Dermis microvascular lymphatic vessel endothelial cell (primary cell): ENCODE measurements at places on chromosomes 11 and 22. TPM values are rescaled to one million over a fixed set of nuclear protein-coding genes. Genes with fewer than 3 reads are reported as not detected.

- no peak for DNase-seq
Measured at GRCh38 chr22:32701034-32701433, 100.5 kb upstream of the TIMP3 start.

DNA sequence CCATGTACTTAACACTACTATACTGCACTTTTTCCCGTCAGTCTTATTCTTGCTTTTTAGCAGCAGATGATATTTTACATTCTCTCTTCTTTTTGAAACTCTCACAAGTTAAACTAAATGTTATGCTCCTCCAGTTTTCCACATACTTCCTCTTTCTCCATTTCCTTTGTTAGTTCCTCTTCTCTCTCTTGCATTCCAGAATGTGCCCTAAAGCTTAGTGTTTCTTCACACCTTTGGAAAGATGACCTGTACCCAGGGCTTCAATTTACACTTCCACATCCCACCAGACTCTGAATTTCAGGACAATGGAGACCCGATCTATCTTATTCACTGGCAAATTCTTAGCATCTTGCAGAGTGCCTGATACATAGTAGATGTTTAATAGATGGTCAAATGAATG lies 51.8 kb downstream of the APIP start:
- DNase-seq: no peak

DNA sequence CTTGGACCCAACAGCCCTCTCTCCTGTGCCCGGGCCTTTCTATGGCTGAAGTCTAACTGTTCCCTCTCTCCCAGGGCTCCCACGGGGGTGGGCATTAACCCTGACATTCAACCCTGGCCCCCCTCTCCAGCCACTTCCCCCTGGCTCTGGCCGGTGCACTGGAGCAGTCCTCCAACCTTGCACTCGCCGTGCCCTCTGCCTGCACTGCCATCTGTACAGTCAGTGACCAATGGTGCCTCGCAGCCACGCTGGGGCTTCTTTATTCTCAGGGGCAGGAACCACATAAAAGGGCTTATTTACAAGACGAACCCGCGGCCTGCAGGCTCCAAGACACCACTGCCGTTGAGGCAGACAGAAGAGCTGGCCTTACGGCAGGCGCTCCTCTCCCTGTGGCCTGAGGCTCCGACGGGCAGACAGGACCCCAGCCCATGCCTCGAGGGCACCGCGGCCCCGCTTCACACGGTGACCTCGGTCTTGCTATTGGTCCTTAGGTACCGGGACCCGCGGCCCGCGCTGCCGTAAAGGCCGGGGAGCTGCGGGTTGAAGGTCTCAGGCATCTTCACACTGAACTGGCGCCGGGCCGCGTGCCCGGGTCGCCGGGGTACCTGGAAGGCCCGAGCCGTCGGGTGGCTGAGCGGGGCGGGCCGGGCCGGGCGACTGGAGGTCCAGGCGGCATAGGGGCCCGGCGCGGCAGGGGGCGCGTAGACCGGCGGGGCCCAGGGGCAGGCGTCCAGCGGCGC lies 5.4 kb downstream of the SHISA8 start:
- no peak for DNase-seq

DNA sequence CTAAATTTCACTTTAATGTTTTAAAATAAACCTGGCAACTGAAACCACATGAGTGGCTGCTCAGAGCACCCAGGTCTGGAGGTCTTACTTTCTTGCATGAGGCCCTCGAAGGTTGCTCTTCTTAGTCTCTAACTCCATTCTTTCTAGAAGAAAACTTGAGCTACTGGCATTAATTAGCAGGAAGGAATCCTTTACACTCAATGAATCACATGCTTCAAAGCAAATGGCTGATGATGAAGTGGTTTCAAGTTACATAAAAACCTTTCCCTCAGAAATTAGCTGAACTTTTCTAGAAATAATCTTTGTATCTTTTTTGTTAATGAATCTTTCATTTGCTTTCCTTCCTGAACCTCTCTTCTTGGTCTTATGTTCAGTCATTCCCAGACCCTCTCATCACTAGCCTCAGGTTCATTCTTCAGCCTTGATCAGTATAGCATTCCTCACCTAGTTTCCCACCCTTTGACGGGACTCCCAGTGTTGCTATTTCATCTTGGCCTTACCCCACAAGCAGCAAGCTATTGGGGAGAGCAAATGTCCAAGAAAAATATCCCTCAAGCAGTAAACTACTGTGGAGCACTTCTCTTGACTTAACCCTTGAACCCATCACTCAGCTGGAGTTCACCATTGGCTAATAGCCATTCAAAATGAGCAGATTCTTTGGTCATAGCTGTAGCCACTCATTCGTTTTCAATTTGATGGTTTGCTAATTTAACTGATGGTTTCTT lies 75.1 kb downstream of the INSC start:
- DNase-seq: no peak

The PHOX2A gene
- total RNA-seq: not detected in 2 replicates

DNA sequence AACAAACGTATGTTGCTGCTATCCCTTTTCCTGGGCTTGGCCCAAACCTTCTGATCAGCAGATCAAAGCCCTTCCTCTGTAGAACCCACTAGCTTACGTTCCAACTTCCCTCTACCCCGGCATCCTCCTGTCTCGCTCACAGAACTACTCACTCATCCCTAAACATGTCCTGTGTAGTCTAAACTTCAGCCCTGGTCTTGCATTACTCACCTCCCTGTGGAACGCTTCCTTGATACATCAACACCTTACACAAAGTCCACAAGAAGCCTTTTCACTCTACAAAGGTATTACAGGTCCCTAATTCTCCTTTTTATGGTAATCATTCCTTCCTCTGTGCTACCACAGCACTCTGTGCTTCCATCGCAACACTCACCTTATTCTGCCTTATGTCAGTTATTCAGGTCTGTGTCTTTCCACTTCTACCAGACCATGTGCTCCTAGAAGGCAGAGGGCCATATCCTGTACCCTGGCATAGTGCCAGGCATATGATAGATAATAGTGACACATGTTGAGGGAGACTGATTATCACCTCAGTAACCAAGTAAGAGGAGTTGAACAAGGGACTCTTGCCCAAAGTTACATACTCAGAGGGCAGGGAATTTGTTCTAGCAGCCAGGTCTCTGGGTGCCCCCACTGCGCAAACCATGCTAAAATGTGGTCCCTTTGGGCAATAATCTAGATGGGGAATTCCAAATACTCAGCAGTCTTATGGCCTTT lies 41.6 kb downstream of the USP35 start:
- DNase-seq: no peak

- DNase-seq: no peak
Measured at GRCh38 chr11:117210620-117211019, 11.4 kb downstream of the TAGLN start.

- no peak for DNase-seq
Measured at GRCh38 chr11:2701230-2701629, 1.4 kb upstream of the KCNQ1OT1 start.

GRCh38 chr11:14500181-14500651 lies 605 bp upstream of the COPB1 start:
- peak; percentile 41 for DNase-seq

- no peak for DNase-seq
Measured at GRCh38 chr22:41661713-41662112, 27.0 kb downstream of the SNU13 start.

- DNase-seq: no peak
Measured at GRCh38 chr11:76096552-76096951, 109.8 kb downstream of the WNT11 start.
